ENCODE measurements at places on chromosomes 6 and 20.

DNA sequence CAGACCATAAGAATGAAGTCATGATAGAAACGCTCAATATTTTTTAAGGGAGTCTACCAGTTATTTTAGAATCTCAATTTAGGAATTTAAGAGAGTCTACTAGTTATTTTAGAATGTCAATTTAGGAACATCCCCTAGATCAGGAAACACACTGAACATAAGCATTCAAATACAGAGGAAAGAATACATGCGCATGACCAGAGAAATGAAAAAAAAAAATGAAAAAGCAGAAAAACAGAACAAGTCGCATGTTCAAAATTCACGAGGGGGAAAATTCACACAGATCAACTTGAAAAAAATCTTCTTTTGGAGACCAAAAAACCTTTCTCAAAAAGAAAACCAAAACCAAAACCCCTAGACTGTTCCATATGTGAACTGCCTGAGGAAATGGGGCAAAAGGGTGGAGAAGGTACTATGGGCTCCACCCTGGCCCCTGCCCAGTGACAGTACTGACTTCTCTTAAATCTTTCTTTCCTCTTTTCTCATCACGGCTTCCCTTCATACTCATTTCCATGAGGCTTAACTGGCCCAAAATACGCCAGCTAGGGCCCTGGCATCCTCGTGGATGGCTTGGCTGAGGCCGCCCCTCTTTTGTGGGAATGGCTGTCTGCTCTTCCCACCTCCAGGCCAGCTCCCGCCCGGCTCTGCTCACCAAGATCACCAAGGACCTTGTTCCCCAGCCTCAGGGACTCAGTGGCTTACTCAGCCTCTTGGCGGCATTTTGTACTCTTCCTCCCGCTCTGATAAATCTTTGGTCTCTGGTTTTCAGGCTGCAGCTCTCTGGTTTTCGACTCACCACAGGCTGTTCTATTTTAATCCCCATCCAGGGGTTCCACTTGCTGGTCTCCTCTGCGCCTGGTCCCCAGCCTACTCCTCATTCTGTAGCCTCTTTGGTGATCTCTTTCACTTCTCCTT, 11.2 kb downstream of the ZBTB2 start:
- no peak for DNase-seq

GRCh38 chr6:8023638-8024037, 40.6 kb downstream of the BLOC1S5 start:
- no peak for DNase-seq

- peak; percentile 77 for DNase-seq
Measured at GRCh38 chr20:4064144-4064909, 49.0 kb upstream of the RNF24 start.

DNA sequence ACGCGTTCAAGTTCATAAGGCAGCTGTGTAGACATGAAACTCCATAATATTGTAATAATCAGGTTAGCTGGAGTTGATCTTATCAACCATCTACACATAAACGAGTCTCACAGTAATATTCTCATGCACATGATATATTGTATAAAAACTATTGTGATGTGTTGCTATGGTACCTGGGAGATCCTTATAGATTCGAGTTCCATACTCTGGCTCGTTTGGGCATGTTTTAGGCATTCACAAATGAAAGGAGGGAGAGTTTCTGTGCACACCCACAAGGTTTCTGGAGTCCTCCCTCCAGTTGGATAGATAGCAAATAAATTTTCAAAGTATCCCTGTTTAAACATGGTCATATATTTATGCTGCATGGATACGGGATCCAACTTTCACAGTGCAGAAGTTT, 567.5 kb upstream of the SLC35B3 start:
- no peak for DNase-seq

DNA sequence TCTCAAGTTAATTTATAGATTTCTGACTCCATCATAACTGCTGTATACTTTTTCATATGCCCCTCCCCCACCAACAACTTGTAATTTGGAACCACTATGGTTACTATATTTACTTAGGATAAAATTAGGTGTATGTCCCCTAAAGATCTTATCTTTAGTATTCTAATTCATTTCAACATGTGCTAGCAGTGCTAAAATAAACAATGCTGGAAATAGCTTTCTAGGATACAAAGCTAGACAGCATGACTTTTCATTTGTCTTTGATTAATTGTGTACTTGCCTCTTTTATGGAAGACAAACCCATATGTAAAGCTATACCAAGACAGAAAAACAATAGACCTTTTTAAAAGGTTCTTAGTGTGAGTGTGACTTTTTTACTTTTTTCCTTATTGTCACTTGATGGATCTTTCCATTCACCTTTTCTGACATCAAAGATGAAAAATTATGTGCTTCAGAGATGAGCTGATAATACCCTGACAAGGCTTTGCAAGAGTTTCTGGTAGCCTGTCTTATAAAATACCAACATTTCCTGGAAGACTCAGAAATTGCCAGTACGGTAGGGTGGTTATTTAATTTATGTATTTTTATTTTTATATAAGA, 31.2 kb upstream of the POPDC3 start:
- DNase-seq = no peak

GRCh38 chr6:52317841-52318581, 33.5 kb upstream of the MCM3 start:
- no peak for DNase-seq

- DNase-seq = no peak
Measured at GRCh38 chr6:36809941-36810803, 29.1 kb downstream of the CPNE5 start.

DNA sequence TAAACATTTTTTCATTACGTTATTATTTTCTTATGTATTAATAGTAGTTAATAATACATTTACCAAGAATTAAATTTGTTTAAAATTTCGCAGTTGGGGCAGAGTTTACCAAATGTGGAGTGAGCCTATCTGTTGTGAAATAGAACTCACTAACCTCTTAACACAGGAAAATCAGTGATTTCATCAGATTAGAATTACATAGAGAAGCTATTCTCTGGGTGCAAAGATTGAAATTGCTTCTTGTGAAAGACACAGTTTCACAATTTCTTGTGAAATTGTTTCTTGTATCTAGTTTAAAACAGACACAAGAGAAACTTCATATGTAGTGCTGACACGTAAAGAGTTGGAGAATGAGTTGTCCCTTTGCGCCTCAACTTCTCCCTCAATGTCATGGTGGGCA, 69.4 kb upstream of the PRL start:
- no peak for DNase-seq

DNA sequence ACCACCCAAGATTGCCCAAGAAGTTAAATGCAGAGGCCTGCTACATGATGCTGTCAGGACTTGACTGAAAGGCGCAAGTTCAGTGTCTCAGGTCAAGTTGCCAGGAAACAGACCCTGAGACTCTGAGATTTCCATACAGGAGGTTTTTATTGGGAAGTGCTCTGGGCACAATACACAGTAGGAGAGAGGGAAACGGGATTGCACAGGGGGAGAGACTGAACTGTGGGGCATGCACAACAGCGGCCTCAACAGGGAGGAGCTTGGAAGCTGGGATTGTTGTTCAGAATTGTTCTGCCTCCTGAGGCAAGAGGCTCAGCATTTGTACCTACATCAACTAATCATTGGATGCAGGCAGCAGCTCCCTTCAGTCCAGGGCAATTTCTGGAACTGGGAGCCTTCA, 6.7 kb downstream of the STX11 start:
- DNase-seq = no peak

DNA sequence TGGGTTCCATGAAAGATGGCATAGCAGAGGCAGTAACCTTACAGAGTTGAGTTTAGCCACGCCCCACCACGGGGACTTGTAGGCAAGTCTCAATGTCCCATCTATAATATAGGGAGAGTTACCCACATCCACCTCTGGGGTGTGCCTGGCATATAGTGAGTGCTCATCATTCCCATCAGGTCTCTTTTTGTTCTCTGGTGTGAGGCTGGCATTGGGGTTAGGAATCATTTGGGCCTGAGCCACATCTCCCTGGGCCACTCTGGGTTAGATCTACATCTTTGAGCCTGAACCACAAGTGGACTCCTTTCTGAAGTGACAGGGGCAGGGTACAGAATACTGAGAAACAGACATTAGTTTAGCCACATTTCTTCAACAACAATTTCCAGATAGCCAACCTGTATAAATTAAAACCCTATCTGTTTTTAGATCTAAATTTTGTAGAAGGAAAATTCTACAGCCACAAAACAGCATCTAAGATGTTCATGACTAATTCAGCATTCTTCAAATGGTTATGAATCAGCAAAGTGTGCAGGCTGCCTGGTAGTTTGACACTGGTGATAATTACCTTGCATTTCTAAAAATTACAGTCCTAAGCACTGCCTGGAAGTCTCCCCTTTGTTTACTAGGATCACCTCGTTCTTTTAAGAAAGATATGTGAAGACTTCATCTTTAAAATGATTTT, 20.1 kb downstream of the RNF24 start:
- no peak for DNase-seq

DNA sequence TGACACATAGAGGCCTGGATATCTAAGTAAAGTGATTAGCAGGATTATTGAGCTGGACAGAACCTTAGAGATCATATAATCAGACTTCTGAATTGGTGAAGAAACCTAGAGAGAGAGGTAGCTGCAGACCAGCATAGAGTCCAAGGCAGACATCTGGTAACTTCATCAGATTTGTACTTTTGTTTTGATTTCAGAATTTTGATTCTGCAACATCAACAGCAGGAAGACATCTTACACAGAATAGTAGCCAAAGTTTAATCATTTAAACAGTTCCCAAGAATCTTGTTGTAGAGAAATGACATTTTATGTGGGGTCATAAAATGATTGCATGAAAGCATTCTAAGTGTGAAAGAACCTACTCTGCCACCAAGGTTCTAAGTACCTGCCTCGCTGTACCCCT, 39.4 kb downstream of the RPRD1B start:
- no peak for DNase-seq

- DNase-seq = peak; percentile 25
Measured at GRCh38 chr6:157879873-157880254, 56.8 kb downstream of the SNX9 start.

DNA sequence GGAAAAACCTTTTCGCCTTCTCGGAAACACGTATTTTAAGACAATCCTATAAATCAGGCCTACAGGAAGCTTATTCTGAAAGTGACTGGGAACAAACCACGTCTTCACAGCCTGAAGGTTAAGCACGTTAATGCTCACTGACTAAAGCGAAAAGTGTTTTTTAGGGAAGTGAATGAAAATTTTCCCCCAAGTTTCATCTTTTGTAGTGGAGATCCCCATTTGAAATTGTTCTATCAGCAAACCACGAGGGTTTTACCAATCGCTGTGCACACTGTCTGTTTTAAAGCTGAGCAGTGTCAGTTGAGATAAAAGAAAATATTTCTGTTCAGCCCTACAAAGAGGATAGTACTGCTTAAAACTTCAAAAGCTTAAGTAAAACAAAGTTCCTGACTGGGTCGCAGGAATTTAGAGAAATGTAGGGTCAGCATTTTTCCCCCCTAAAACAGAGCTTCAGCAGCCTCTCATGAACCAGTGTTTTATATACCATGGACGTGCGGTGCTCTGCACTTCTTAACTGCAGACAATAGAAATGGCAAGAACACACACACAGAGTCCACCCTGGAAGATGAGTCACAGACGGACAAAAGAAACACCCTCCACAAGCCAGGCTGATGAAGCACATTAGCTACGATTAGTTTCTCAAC, 34.9 kb downstream of the SLC22A23 start:
- DNase-seq = no peak

- no peak for DNase-seq
Measured at GRCh38 chr6:16238963-16239797, 793 bp downstream of the GMPR start.

DNA sequence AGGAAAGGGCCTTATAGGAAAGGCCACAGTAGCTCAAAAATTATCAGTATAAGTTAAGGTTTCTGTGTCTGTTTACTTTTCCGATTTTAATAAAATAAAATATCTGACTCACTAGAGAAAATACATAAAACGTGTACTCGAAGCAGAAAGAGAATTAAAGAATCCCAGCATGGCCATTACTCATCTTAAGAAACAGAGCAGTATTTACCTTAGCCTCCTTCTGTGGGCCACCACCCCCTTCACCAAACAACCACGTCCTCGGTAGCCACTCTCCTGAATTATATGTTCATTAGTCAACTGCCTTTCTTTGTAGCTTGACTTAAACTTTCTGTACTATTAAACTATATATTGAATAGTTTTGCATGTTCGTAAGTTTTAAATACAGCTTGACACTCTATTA, 72.2 kb upstream of the SPTLC3 start:
- no peak for DNase-seq

DNA sequence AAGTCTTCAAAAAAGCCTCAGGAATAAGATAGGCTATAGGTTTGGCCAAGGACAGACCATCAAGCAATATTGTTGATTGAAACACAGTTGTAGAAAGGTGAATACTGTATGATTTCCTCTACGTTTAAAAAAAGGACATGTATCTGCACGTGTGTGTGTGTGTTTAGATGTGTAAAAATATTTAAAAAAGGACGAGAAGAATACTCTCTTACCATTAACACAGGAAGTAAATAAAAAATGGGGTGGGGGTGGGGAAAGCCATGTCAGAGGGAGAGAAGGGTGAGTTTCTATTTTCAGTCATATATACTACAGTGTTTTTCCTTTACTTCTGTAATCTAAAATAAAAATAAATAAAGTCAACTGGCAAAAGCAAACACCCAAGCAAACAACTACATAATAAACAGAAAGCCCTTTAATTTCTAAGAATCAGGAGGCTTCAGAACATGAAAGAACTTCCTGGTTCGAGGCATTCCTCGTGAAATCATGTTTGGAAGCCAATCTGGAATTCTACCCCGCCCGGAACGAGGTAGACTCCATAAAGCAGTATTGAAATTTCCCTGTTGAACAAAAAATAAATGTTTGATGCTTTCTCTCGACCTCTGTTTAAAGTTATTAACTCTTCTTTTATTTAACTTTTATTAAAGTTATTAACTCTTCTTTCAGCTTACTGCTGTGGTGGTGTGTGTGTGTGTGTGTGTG, 158.1 kb upstream of the ZNF217 start:
- DNase-seq = no peak

DNA sequence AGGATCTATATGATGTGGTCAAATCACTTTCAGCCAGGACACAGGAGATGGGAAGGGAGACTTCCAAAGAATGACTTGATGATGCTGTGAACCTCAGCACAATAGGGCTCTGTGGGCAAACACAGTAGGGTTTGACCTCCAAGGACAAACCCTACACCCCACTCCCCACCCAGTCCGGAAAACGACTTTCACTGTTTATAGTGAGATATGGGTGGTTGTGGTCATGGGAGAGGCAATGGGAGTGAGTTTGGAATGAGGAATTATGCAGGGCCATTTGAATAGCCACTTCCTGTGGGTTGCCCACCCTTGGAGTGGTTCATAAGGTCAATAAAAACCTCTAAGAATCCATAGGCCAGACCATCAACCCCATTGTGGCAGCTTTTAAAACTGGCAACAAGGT, 38.4 kb upstream of the PRND start:
- DNase-seq = no peak

GRCh38 chr6:15969236-15969778, 159.6 kb upstream of the MYLIP start:
- no peak for DNase-seq

DNA sequence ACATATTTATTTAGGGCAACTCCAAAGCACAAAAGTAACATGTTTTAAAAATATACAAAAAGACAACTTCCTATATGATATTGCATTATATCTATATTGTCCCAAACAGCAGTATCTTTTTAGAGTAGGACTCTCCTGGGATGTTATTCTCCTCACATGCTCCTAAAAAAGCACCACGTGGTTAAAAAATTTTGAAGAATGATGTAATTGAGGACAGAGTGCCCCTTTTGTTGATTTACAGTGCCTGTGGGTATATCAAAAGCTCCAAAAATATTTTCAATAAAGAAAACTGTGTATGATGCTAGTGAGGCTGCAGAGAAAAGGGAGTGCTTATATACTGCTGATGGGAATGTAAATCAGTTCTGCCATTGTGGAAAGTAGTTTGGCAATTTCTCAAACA, 130.3 kb upstream of the HDAC2 start:
- no peak for DNase-seq

All from NCI-H2171 (cell line).